A549 treated with CORT108297 at 1 μM for 4 hours (cell line): ENCODE measurements at places on chromosomes 1 and 21. TPM values are rescaled to one million over a fixed set of nuclear protein-coding genes. Genes with fewer than 3 reads are reported as not detected.

The TAF12 gene
- 13.4 to 13.9 TPM (median 13.6 TPM) in 5 replicates for total RNA-seq

The U2AF1 gene
- total RNA-seq, result 52.1 to 65.9 TPM (median 58.9 TPM) in 5 replicates

The AMY1B gene
- total RNA-seq, result not detected in 5 replicates

The OR6N1 gene
- not detected in 5 replicates for total RNA-seq

The GJC2 gene
- total RNA-seq, result 0.20 to 0.64 TPM (median 0.49 TPM) in 5 replicates

The CLEC20A gene
- total RNA-seq, result not detected in 5 replicates

The SEMA4A gene
- total RNA-seq, result 0.20 to 0.46 TPM (median 0.42 TPM) in 5 replicates
